Cerebellar nuclear complex (tissue), 1 donor: ENCODE measurements at places on chromosomes 1 and 21.

GRCh38 chr1:159408862-159409400 lies 23.1 kb upstream of the OR10J4 start:
- DNase-seq = no peak

DNA sequence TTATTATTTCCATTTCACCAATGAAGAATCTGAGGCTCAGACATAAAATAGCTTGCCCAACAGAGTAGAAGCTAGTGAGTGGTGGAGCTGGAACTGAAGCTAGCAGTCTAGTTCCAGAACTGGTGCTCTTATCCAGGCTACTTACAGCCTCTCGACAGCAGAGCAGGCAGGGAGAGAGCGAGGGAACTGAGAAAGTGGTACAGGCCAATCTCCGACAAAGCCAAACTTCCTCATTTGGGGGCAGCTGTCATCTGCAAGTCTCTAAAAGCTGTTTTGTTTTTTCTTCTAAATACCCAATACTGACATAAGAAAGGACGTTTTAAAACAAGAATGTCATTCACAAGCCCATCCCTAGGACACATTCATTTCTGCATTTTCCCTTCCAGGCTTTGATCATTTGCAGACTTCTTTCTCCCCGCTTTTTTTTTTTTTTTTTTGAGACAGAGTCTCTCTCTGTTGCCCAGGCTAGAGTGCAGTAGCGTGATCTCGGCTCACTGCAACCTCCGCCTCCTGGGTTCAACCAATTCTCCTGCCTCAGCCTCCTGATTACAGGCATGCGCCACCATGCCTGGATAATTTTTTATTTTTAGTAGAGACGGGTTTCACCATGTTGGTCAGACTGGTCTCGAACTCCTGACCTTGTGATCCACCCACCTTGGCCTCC lies 20.0 kb downstream of the YIPF1 start:
- no peak for DNase-seq

DNA sequence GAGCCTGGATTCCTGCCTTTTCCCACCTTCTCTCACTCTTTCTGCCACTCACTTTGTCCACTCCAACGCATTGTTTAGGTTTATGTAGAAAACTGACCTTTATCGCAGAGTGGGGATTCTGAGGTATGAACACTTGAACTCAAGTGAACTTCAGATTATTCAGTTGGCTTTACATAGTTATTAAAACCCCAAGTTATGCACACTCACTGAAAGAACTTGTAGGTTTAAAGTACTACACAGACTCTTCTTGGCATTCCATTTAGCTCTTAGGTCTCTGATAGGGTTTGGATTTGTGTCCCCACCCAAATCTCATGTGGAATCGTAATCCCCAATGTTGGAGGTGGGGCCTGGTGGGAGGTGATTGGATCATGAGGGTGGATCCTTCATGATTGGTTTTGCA lies 39.9 kb downstream of the RTCA start:
- DNase-seq = no peak

DNA sequence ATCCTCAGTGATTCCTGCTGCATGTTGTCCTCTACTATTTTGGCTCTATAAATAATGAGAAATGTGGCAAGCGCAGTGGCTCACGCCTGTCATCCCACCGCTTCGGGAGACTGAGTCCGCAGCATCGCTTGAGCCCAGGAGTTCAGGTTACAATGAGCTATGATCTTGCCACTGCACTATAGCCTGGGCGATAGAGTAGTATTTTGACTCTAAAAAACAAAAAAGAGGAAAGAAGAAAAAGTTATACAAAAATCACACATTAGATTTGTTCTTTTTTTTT lies 756 bp upstream of the SLC25A44 start:
- DNase-seq = no peak

- no peak for DNase-seq
These were observed 659.4 kb upstream of the CAMK1G start for GRCh38 chr1:208923946-208924720.

- no peak for DNase-seq
These were observed 14.4 kb downstream of the S100A16 start for GRCh38 chr1:153598309-153599172.

GRCh38 chr1:240149484-240150094 lies 57.9 kb downstream of the FMN2 start:
- peak; percentile 69 for DNase-seq

GRCh38 chr1:74316302-74316701 lies 81.1 kb downstream of the TNNI3K start:
- no peak for DNase-seq

DNA sequence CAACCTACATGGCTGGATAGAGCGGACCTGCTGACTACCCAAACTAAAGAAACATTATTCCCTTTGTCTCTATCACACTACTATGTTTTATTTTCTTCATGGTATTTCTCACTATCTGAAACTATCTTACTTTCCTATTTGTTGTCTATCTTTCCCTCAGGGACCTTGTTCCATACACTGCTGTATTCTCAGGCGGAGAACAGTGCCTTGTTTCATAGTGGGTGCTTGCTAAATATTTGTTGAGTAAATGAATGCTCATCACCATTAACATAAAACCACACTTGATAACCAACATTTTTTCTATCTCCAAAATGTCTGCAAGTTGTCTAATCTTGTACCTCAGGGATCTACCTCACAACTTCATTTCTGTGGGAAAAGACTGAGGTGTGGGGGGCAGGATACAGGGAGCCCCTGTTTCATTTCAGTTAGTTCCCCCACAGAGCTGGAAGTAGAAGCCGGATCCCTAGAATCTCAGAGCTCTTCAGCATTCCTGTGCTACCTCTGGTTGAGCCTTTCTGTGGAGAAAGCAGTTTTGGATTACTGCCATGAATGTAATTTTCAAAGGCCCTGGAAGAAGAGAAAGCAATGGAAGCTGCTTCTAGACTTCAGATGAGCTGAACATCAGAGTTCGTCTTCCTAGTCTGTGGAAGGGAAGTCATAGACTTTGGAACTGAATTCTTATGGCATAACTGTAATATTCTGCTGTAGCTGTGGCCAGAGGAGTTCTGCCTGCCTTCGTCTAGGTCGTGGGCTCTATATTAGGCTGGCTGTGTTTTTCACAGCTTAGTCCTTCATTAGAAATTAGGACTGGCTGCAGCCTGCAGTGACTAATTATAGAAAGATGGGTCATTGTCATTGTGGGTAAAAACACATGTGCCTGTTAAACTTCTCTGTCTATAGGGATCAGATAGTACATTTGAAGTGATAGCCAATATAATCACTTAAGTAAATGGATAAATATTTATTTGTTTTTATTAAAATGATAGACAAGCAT lies 293.2 kb upstream of the SGIP1 start:
- no peak for DNase-seq

DNA sequence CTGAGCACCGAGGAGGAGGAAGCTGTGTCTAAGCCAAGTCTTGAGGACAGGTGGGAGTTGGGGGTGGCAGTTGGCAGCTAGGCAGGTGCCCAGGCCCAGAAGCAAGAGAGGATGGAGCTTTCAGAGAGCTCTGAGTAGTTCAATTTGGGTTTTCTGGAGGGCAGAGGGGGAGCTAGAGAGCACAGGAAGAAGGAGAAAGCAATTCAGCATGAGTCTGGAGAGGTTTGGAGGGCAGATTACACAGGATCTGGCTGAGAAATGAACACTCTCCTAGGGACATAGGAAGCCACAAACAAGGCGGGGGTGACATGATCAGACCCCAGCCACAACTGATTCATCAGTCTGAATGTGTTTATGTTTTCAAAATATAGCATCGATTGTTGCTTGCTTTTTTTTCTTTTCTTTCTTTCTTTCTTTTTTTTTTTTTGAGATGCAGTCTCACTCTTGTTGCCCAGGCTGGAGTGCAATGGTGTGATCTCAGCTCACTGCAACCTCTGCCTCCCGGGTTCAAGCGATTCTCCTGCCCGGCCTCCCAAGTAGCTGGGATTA lies 23.8 kb downstream of the PTPRF start:
- no peak for DNase-seq

DNA sequence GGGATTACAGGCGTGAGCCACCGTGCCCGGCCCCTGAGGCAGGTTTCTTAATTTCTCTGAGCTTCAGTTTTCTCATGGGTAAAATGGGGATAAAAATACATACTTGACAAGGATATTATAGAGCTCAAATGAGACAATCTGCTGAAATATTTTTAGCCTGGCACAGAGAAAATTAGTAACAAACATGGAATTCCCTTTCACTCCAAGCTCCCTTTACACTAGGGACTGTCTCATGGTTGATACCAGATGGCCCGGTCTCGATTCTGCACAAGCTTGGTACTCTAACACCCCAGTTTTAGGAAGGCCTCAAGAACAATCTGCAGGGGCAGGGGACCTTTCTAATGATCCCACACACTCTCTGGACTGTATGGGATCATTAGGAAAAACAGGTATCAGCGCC lies 671.7 kb downstream of the SMYD3 start:
- DNase-seq = no peak

- no peak for DNase-seq
These were observed 54.0 kb downstream of the APP start for GRCh38 chr21:26116456-26117011.

DNA sequence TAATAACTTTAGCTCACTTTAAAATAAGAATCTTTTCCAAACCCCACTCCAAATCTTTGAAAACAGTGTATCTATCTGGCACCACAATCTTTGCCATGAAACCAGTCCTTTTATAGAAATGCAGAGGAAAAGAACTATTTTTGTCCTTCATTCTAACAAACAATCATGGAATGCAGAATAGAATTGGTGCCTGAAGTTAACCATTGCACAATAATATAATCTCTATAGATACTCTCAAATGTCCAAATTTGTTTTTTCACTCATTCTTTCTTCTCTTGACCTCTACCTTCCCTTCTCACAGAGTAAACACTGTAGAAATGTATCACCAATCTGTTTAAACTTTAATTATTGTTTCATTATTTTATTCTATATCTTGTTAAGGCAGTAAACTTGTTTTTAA lies 34.8 kb downstream of the TTLL7 start:
- DNase-seq = no peak

DNA sequence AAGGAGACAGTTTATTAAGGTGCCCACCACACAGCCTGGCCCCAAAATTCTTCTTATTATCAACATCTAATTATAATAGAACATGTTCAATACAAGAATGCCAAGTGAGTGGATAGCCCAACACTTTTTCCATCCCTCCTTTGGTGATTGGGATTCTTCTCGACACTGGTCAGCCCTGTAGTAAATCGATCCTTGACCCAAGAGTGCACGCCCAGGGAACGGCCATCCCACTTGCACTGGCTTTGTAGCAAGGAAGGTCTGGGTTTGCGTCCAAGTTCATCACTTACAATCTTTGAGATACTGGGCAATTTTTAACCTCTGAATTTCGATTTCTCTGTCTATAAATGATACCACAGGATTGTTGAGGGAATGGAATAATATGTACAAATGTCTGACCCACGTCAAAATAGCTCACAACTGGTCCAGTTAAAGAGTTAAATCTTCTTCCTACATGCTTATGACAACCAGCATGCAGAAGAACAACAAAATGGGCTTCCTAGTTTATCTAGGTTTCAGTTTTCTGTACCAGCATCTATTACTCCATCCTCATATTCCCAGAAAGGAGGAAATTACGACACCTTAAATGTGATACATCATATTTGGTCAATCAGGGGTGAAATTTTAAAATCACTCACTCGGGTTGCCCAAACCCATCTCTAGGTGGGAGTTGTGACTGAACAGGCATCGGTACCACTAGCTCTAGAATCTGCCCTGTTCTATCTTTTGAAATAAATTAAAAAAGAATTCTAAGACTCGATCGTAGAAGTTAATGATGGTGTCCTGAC lies 161.8 kb downstream of the CLIC6 start:
- DNase-seq = no peak

- DNase-seq = no peak
These were observed 893.5 kb downstream of the LTN1 start for GRCh38 chr21:28099001-28099705.

DNA sequence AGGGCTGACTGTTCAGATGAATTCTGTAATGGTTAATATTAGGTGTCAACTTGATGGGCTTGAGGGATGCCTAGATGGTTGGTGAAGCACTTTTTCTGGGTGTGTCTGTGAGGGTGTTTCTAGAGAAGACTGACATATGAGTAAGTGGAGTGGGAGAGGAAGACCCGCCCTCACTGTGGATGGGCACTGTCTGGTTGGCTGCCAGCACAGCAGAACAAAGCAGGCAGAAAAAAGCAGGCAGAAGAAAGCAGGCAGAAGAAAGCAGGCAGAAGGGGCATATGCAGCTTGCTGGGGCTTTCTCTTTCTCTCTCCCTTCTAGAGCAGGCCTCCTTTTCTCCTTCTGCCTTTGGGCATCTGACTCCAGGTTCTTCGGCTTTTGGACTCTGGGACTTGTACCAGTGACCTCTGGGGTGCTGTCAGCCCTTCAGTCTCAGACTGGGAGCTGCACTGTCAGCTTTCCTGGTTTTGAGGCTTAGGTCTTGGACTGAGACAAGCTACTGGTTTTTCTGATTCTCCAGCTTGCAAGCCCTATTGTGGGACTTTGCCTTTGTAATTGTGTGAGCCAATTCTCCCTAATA lies 42.9 kb upstream of the CD2 start:
- DNase-seq = no peak

DNA sequence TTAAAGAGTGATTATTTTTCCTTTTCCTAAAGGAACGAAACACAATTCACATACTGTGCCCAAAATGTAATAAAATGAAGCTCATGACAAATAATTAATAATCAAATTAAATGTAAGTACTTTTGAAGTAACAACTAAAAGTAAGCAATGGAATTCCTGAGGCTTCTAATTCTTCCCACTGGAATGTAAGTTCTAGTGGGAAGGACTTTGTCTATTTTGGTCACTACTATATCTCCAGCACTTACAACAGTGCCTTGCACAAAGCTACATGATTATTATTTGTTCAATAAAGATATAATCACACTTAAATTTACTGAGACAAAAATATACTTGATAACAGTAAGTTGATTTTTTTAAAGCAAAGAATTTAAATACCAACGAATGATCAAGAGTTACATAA lies 128.8 kb downstream of the COQ8A start:
- no peak for DNase-seq

DNA sequence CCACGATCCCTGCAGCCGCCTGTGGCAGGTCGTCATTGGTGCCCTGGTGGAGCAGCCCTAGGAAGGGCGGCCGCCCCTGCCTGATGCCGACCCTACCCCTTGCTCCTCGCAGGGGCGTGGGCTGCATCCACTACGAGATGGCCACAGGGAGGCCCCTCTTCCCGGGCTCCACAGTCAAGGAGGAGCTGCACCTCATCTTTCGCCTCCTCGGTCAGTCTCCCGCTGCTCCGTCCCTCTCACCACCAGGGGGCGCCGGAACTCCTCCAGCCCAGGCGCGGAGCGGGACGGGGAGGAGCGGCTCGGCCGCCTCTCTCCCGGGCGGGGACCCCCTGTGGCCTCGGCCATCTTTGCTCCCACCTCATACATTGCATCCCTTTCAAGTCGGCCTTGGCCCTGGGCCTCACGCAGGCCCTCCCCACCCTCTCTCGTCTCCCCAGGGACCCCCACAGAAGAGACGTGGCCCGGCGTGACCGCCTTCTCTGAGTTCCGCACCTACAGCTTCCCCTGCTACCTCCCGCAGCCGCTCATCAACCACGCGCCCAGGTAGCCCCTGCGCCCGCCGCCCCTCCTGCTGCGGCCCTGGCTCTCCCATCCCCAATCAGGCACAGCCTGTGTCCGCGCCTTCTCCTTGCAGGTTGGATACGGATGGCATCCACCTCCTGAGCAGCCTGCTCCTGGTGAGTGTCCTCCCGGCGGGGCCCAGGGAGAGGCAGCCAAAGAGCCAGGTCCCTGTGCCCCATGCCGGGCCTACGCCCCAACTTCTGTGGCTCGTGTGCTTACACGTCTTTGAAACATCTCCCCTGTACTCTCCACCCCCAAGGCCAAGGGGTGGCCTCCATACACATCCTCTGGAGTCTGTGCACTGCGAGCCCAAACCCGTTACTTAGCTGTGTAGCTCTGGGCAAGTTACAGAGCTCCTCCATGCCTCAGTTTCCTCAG lies 24.7 kb downstream of the CDK18 start:
- peak; percentile 85 for DNase-seq
